CD4-positive, alpha-beta T cell treated with Interleukin-6 for 4 hours (primary cell): ENCODE measurements at places on chromosomes 5 and 9.

GRCh38 chr5:54728588-54728915, 211.0 kb downstream of the SNX18 start:
- DNase-seq: no peak

- no peak for DNase-seq
Observed at GRCh38 chr5:93006915-93007314, 574.1 kb downstream of the NR2F1-AS1 start.

DNA sequence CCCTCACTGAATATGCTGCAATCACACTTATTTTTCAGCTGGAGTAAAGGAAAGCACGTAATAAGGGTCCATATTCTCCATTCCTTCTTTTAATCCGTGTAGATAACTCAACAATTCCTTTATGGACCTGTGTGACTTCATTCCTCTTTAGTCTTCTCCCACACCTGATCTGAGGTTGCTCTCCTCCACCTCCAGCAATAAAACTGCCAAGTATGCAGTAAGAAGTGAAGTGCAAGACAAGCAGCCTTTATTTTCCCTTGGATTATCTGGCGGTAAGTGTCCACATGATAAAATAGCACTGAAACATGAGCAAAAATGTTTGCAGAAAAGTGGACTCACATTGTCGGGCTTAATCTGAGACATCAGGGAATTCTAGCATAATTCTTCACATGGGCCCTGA, 13.8 kb downstream of the DEPDC1B start:
- no peak for DNase-seq

DNA sequence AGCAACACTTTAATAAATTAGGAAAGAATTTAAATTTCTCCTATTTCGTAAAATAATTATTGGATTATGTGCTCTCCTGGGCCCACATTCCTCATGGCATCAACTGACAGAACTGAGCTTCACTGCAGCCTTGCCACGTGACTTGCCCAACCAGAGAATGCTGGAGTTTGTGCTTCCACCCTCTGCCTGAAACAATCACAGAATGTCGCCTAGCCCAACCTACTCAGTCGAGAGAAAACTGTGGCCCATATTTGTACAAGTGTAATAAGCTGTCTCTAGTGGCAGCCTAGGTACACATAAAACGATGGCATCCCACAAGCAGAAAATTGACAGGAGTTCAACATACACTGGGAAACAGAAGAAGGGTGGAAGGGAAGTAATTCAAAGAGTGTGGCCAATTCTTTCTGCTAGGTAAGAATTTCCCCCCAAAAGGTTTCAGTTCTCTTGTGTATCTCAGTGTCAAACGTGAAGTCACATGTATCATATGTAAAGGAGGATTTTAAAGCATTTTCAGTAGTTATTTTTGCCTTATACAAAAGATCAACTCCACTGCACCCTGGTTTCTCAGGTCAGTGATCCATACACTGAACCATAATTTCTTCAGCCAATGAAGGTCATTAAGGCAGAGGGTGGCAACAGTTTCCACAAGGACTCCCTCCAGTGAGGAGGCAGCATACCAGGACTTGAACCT, 41.7 kb downstream of the ZNF608 start:
- DNase-seq: no peak

DNA sequence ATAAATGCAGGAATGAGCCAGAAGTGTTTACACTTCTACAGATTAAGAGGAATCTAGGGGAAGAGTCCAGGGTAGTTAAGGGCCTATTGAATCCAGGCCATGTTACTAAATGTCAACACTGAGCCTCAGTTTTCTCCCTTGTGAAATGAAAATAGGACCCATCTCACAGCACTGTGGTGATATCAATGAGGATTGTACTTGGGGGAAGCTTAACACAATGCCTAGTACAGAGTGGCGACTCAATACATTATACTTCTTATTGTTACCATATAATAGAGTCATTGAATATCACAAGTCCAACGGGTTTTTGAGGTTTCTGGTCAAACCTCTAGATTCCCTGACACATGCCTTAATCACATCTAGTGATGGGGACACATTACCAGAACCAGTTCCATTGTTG, 4.6 kb downstream of the TRUB2 start:
- no peak for DNase-seq

DNA sequence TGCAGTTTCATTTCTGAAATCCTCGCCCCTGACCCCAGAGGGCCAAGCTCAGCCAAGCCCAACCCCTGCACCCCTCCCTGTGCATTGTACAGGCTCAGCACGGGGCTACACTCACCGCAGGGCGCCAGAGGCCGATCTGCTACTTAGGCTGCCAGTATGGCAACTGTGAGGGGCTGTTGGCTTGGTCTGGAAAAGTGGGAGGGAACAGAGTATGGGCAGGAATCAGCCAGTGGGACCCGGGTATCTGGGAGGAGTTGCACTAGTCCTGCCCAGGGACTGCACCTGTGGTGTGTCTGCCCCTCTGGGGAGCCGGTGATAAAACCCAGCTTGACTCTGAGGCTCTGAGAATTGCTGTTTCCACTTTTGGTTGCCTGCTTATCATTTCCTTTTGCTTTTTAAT, 167.4 kb upstream of the KIF2A start:
- DNase-seq: no peak

DNA sequence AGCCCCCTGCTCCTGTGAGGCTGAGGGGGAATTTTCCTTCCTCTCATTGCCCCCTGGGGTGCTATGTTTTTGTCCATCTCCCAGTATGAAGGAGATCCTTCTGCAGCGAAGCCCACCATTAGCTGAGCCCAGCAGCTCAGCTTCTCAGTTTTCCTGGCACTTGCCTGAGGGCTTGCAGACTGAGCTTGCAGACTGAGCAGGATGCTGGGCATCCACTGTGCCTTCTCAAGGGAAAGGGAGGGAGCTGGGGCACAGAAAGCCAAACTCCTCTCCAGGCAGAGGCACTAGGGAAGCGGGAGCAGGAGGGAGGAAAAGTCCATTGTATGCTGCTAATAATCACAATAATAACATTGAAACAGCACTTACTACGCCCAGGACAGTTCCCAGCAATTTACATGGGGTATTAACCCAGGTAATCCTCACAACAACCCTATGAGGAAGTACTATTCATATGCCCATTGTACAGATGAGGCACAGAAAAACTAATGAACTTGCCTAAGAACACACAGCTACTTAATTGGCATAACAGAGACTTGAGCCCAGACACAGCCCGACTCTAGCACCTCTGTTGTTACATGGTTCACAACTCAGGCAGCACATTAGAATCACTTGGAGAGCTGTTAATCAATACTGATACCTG, 86.9 kb upstream of the SSBP2 start:
- DNase-seq: no peak

GRCh38 chr5:13930541-13931171, 13.8 kb downstream of the DNAH5 start:
- no peak for DNase-seq
